Keratinocyte (primary cell): ENCODE measurements at places on chromosomes 1 and 21.

DNA sequence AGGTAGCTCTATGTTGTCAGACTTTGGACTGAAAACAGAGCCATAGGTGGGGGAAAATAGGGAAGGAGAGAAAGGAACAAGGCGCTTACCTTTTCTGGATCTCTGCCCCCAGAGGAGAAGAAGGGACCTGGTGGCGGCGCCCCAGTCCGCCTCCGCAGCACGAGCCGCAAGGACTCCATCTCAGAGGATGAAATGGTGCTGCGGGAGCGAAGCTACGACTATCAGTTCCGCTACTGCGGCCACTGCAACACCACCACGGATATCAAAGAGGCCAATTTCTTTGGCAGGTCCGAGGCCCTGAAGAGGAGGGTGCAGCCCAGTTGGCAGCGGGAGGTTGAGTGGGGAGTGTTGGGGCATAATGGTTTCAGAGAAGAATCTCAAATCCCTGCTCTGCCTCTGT lies 18.5 kb upstream of the TMEM222 start:
- no peak for DNase-seq

- DNase-seq = no peak
Observed at GRCh38 chr1:178724728-178725465, at the start of gene RALGPS2. RALGPS2 (plus strand) TSS chr1:178725244; CDS start chr1:178776765, 51,521 bp downstream.

GRCh38 chr1:95012389-95012788 lies 60.4 kb downstream of the ALG14 start:
- no peak for DNase-seq

DNA sequence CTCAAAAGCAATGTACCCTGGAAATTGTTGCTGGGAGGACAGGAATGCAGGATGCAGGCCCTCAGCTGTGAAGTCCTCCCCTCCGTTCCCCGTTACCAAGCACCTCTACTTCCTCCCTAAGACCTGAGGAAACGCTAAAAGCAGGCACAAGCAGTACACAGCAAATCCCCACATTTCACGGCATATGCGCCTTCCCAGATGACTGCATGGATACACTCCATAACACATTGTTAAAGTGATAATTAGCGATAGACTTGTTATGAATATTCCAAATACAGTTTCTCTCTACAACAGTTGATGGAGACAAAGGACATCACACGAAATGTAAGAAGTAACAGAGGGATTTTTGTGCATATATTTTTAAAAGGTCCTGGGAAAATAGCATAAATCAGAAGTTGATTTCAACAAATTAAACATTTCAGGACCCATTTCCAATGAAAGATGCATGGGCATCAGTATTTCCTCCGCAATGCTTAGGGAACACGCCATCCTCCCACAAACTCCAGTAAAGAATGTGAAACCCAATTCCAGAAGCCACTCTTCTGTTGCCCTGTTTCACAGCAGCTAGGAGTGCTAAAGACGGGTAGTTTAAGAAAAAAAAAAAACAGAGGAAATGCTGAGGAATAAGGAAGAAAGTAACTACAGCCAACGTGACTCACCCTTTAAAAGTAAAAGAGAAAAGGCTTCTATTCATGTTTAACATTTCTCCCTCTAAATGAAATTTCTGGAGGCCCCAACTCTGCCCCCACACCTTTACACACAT lies 75.5 kb downstream of the HIVEP3 start:
- no peak for DNase-seq

DNA sequence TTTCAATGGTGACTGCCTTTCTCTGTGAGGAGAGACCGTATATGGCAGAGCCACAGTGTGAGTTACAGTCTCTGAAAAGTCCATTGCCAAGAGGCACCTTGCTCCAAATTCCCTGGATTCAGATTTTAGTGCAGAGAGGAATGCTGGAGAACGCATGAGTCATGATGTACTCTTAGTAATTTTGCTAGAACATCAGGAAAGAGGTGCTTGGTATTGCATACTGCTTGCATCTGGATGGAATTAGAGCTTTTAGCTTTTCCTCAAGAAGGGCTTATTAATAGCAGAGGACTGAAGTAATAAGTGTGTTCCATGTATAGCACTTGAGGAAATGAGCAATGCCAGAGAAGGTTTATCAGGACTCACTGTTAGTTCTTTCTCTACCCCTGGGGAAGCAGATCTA lies 40.5 kb upstream of the AKT3 start:
- DNase-seq = no peak

- DNase-seq = no peak
Observed at GRCh38 chr1:57164584-57164983, 198.8 kb upstream of the C8B start.

DNA sequence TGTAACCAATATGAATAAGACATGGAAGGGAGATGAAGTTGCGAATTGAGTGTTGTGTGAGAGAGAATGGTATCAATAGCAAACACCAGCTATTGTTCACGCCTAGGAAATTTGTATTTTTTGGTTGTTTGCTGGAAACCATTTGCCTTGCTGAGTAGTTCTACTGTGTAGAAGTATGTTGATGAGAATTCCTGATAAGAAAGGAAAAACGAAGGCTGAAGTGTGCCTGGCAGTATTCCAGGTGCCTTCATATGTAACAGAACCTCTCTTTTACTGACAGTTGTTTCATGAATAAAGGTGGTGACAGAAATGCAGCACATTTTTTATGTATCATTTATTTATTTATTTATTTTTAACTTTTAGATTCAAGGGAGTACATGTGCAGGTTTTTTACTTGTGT lies 79.5 kb downstream of the SDCCAG8 start:
- no peak for DNase-seq
